ENCODE measurements at places on chromosomes 11 and 22.

DNA sequence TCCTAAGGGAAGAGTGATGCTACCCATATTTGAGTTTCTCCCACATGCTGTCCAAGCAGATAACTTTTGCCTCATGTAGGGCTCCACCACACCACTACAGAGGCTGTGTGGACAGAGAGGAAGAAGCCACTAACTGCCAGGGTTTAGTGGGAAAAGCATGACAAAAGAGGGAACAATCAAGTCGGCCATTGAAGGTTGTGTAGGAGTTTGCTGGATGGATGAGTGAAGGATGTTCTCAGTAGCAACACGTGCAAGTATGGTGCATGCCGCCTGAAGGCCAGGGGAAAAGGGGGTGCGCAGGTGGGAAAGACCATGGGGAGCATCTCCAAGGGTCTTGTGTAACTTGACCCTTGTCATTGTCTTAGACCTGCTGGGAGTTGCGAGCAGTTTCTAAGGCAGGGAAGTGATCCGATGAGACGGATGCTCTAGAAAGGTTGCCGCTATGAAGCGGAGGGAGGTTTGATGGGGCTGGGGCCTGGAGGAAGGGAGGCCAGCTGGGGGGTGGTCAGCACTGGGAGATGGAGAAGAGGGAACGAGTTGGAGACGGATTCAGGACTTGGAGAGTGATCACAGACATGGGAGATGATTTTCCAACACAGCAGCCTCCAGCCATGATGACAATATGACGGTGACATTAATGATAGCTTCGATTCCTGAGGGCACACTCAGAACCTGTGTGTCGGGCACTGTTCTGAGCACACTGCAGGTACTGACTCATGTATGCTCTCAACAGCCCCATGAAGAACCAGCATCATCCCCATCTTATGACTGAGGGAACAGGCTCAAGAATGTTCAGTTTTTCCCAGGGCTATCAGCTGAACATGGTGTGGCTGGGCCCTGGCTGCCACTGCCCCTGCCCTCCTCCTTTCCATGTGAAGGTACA lies 53.7 kb downstream of the CD6 start:
- DNase-seq: no peak

GRCh38 chr11:39570526-39570925 lies 1888.9 kb downstream of the LRRC4C start:
- DNase-seq: no peak

DNA sequence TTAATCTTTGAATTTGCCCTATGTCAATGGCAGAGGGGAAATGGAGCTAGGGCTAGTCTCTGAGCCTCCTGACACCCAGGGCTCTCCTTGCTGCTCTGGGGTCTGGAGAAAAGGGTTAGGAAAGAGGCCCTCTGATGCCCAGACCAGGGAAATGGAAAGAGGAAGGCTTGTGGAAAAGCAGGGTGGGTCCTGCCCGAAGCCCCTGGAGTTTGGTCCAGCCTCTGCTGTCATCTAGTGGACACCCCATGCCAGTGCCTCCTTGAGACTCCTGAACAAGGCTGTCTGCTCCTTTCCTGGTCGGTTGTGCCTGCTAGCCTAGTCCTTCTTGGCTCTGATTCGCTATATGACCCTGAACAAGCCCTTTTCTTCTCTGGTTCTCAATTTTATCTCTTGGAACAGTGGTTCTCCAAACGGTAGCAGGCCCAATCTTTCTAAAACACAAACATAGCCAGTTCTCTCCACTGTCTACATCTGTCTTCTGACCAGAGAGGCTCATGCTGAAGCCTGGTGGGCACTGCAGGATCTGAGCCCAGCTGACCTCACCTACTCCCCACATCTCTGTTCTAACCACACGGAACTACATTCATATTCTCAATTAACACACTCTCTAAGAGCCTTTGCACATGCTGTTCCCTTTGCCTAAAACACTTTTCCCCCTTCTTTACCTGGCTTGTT lies 8.8 kb upstream of the PLA2G3 start:
- DNase-seq: peak; percentile 59

- DNase-seq: no peak
Measured at GRCh38 chr11:19723572-19724342, 11.1 kb downstream of the NAV2 start.

DNA sequence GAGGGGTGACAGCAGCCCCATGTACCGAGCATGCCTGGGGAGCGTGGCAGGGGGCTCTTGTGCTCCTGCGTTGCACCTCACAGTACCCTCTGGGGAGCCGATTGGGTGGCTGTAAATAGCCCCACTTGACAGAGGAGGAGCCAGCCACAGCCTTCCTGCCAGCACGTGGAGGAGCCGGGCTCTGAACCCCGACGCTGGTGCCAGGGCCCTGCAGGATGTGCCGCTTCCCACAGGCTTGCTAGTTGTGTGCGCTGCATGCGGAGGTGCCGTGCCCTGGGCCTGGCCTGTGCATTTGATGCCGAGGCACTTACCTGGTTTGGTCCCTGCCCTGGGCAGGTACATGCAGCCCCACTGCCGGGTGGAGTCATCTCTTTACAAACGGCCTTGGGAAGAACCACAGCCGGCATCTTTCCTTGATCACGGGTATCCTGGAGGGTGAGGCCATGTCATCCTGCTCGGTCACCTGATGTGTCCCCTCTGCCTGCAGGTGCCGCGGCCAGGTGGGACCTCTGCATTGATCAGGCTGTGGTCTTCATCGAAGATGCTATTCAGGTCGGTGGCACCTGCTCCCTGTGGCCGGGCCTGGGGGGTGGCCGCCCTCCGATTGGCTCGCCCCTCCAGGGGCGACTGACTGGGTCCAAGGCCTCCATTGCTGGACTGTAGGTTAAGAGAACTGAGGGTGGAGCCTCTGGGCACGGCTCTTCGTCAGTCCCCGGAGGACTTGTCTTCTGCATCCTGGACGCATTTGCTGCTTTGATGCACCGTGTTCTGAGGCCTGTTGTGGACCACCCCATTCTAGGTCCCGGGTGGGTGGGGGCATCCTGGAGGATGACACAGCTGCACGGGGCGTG lies 5.0 kb downstream of the TPCN2 start:
- DNase-seq: no peak

- no peak for DNase-seq
Measured at GRCh38 chr11:32045456-32045855, 45.4 kb upstream of the RCN1 start.

DNA sequence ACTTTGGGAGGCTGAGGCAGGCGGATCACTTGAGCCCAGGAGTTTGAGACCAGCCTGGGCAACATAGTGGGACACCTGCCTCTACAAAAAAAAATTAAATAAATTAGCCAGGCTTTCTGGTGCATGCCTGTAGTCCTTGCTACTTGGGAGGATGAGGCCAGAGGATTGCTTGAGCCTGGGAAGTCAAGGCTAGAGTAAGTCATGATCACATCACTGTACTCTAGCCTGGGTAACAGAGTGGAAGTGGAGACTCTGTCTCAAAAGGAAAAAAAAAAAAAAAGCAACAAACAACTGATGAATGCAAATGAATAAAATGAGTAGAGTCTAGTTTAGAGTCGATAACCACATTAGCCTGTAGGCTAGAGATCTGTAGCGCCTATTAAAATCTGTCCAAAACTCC lies 3.9 kb upstream of the BCL2L13 start:
- no peak for DNase-seq

- DNase-seq: no peak
Measured at GRCh38 chr22:42820045-42820763, 36.9 kb downstream of the ARFGAP3 start.

DNA sequence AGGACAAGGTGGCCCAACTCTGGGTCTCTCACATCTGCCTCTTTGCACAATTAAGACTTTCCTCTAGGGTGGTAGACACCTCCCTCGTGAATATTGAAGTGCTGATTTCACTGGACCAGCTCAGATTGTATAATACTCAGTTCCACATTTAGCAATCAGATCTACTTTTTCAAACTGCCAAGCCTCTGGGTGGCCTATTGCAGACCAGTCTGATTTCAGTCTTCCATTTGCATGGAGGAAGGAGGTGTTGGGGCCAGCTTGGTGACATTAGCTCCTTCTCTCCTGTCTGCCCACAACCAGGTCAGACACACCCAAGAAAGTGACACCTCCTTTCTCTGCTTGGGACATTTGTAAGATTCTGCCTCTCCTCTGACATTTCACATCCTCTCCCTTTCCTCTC lies 78.2 kb downstream of the PPFIBP2 start:
- no peak for DNase-seq

- DNase-seq: no peak
Measured at GRCh38 chr11:14336507-14337503, 22.2 kb downstream of the RRAS2 start.

GRCh38 chr22:49764127-49764581 lies 63.5 kb downstream of the BRD1 start:
- DNase-seq: no peak

- DNase-seq: no peak
Measured at GRCh38 chr11:57071829-57072228, 83.1 kb downstream of the OR5AK2 start.

DNA sequence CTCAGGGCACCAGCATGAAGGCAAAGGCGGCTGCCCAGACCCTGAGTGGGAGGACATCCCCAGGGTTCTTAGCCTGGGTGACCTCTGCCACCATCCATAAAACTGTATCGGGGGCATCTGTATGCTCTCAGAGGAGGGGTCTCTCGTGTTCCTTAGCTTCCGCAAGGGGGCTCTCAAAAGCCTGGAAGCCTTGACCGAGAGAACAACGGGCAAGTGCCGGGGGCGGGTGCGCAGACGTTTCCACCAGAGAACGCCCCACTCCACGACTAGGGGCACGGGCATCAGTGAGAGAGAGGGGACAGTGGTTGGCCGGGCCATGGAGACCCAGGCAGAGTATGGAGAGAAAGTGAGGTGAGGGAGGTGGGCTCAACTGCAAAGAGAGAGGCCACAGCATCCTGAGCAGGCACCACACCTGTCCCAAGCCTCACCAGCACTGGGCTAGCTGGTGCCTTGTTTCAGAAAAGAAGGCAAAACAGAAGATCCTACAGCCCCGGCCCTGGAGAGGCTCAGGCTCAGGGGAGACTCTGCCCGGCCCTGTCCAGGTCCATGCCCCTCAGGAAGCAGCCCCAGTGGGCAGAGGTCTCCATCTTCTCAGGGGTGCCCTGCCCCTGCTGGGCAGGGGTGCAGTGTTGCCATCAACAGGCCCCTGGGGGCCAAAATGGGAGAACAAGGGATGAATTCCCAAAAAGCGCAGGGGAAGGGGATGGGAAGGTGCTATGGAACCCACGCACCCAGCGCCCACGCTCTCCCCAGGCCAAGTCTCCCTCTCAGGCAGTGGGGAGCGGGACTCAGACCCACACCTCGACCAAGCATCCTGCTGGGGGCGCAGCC lies 5.9 kb downstream of the TSPAN32 start:
- no peak for DNase-seq

DNA sequence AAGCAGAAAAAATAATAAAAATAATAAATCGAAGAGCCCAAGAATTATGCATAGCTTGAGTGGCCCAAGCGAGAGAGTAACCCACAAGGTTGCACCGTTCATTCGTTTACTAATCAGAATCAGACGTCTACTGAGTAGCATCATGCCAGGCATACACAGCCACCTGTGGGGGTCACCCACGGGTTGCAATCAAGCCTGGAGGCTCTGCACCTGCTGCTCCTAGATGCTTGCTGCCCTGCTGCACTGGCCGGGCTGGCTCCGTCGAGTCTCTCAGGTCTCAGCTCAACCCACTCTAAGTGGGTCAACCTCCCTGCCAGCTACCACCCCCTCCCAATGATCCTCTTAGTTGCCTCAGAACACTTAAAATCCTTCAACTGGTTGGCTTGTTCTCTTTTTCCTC lies 2.0 kb upstream of the TESMIN start:
- no peak for DNase-seq

- no peak for DNase-seq
Measured at GRCh38 chr11:118998388-118998717, 415 bp downstream of the CENATAC start.

DNA sequence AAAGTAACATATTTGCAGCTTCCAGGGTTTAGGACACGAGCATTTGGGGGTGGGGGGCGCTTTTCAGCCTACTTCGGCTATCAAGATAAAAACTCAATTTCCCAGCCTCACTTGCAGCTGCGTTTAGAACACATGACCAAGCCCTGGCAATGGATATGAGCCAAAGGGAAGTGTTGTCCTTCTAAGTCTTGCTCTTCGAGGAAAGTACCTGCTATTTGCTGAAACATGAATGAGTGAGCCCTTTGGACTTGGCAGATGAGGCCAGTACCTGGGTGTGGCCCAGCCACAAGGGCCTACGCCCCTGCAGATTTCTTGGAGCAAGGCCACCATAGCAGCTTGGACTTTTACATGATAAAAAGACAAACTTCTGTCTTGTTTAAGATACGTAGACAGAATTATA lies 60.2 kb upstream of the SORL1 start:
- DNase-seq: no peak

DNA sequence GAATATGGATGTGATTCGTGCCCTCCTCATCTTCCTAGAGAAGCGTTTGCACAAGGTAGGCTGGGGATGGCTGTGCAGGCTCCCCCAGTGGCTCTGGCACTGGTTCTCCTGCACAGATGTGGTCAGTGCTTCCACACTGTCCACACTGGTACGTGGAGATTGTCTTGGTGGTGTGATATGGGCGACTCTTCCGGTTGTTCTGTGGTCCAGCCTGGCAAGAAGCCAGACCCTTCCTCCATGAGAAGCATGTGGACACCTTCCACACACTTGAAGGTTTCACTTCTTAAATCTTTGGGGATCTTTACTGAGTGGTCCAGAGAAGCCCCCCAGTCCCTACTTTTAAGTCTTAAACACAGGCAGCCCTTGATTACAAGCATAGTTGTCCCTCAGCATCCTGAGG lies 3.8 kb downstream of the RIC8A start:
- no peak for DNase-seq

- DNase-seq: no peak
Measured at GRCh38 chr22:20035375-20036083, 14.6 kb downstream of the TANGO2 start.

DNA sequence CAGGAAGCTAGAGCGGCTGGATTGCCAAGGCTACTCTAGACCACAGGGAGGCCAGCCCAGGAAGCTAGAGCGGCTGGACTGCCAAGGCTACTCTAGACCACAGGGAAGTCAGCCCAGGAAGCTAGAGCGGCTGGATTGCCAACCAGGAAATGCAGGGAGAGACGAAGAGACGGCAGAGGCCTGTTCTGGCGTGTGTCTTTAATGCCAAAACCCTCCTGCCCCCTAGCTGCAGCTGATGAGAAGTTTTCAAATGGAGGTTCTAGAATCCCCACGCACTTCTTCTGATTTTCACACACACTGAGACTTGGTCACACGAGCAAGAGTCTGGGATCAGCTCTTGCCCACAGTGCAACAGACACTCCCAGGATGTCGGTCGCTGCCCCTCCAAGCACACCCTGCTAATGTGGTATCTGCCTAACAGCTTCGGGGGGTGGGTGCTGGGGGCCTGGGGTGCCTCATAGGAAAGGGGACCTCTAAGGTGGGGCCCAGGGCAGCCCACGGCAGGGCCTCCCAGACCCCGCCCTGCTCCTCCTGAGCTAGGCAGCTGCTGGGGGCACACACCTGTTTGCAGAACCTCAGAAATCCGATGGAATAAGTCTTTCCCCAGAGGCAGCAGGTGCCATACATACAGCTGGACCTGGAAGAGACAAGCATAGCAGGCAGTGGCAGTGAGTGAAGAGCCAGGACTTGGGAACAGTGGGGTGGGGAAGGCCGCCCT lies 28.5 kb downstream of the MAFF start:
- peak; percentile 18 for DNase-seq

GRCh38 chr22:44489817-44490216 lies 8.2 kb downstream of the RTL6 start:
- DNase-seq: no peak
